GM20000 (cell line): ENCODE measurements at places on chromosomes 5 and 9.

GRCh38 chr5:113505181-113505580 lies 8.3 kb upstream of the YTHDC2 start:
- no peak for DNase-seq

DNA sequence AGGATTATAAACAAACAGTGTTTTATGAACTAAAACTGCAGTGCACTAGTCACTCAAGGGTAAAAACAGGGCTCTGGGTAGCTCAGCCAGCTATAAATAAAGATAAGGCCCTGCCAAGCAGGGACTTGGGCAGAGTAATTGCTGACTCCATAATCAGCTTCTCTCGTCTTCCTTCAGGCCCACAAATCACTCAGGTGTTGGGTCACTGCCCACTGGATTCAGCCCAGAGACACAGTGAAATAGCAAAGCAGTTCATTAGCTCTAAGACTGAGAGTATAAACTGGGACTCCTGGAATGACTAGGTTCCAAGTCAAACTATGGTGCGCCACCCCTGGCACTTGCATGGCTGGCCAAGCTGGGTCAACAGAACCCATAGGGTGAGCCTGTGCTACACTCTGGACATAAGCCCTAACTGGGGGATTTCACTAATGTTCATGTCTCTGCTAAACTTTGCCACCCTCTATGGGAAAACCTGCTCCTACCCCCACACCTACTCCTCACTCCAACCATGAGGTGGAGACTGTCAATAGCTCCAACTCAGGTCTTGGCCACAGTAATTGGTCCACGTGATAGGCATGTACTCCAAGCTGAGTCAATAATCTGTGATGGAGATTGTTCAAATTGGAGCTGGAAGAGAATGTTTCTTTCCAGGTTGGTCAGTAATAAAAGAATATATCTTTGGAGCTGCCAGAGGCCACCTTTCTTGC lies 158.5 kb downstream of the SLIT3 start:
- no peak for DNase-seq

GRCh38 chr5:37918424-37918823 lies 78.6 kb upstream of the GDNF start:
- no peak for DNase-seq

DNA sequence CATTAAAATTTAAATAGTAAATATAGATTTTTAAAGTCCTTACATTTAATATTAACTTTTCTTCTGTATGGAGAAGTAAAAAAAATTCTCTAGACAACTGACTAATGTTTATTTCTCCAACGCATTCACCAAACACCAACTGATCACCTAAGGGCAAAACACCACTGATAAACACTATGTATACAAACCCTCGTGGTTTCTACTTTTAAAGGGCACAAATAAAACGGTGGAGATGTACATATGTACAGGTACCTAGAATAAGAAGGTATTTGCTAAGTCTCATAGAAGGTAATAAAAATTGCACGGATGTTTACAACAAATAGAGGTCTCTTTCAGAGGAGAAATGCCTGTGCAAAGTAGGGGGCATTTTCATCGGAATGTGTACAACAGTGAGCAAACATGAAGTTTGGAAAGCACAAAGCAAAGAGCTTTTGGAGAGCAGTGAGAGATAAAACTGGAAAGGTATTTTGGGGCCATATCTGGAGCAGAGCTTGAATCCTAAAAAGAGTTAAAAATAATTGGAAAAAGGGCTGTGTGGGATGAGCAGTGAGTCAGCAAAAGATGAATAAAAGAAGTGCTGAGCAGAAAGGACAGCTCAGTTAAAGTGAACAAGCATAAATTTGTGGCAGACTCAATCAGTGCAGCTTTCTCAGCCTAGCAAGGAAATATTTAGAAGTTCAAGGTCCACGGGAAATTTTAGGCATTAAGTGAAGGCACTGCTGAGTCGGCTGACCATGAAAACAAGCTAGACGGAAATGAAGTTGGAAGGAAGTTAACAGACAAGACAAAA lies 160.0 kb downstream of the TMEM161B start:
- DNase-seq, result no peak

DNA sequence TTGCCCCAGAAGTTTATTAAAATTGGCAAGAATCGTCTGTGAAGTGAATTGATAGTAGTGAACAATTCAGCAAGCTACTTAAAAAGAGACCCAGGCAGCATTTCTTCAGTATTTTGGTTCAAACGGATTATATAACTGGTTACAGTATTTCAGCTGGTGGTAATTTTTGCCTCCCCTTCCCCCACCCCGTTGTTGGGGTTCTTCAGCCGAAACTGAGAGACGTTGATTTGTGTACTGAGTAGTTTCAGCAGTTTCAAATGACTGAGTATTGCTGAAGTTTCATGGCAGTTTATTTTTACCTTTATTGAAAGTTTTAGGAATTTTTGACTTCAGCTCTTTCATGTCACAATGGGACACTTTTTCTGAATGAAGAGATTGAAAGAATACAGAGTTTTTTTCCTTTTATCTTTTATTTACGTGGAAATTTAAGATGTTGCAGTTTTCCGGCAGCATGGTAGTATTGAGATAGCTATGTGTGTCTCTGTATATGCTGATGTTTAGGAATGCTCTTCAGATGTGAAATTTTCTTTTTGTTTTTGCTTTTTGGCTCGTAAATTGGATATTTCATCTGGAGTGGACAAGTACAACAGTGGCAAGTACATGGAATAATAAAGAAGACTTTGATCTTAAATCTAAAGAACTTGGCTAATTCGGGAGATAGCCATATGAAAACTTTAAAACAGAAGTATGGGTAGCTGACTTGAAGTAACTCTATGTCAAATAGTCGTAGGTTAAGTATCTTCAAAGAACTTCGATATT lies 1.9 kb downstream of the GPBP1 start:
- DNase-seq, result peak; percentile 45

GRCh38 chr5:174148721-174149120 lies 103.2 kb downstream of the NSG2 start:
- DNase-seq, result no peak

- DNase-seq, result no peak
Measured at GRCh38 chr5:136046246-136046645, 17.5 kb downstream of the TGFBI start.

DNA sequence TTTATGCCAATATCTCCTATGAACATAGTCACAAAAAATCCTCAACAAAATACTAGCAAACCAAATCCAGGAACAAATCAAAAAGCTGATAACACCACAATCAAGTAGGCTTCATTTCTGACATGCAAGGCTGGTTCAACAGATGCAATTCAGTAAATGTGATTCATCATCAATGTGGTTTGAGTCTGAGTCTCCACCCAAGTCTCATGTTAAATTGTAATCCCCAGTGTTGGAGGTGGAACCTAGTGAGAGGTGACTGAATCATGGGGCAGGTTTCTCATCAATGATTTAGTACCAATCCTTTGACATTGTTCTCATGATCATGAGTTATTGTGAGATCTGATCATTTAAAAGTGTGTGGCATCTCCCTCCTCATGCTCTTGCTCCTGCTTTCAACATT lies 1072.7 kb downstream of the NR2F1-AS1 start:
- DNase-seq, result no peak

- DNase-seq, result no peak
Measured at GRCh38 chr5:133140311-133140710, 88.5 kb downstream of the HSPA4 start.

- no peak for DNase-seq
Measured at GRCh38 chr5:67178966-67179365, 17.6 kb downstream of the CD180 start.

DNA sequence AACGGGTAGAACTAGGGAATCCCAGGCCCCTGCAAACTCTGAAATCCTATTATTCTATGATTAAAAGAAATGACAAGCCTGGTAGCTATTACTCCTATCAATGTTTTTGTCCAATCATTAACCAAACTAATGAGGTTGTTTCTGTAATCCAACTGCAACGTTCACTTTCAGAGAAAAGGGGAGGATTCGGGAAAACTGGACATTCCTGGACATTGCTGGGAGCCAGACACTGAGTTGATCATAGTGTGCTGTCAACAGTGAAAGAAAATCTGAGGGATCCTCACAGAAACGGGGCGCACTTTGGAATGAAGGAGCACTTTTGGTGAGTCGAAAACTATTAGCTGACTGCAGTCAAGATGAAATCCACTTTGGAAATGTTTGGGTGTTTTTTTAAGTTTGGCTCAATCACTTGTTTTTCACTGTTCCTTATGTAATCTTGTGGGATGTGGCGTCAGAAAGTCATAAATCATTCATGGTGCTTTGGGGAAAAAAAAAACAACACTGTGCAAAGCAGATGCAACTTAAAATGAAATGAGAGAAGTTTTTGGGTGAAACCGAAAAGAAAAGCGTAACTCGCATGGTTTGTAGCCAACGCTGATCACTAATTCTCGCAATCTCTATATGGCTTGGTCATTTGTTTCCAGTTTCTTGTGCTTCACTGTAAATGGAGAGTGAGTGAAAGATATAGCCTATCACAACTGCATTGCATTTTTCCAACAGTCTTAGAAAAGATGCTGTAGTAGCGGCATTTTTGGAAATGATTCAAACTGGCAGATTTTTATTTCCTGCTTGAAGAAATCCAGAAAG lies 51.2 kb upstream of the ADRA1B start:
- peak; percentile 39 for DNase-seq

- DNase-seq, result no peak
Measured at GRCh38 chr9:12290166-12290869, 402.9 kb upstream of the TYRP1 start.

DNA sequence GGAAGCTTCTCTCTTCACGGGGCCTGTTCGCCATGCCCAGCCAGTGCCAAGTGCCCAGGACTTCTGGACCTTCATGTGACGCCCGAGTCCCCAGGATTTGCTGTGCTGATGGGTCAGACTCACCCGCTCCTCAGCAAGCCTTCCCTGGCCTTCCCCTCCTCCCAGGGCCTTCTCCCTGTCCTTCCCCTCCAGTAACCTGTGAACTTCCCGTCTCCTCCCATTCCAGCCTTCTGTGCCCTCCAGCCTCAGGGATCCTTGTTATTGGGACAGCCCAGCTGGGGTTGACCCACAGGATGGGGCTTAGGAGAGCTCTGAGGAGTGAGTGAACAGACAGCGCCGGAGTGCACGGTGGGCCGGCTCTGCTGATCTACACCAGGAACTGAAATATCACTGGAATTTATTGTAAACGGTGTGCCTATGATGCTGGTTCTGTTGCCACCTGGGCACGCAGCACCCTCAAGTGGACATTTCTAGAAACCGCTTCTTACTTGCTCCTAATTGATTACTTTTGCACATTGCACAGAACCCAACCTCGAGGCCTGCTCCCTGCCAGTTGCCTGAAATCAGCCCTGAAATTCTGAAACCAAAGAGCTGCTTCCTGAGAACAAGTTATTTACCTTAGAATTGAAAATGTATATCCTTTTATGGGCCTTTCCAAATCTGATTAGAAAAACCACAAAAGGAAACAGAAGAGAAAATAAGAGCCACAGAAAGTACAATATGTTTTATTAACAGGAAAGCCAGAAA lies 1.5 kb downstream of the SPAAR start:
- DNase-seq, result peak; percentile 47

DNA sequence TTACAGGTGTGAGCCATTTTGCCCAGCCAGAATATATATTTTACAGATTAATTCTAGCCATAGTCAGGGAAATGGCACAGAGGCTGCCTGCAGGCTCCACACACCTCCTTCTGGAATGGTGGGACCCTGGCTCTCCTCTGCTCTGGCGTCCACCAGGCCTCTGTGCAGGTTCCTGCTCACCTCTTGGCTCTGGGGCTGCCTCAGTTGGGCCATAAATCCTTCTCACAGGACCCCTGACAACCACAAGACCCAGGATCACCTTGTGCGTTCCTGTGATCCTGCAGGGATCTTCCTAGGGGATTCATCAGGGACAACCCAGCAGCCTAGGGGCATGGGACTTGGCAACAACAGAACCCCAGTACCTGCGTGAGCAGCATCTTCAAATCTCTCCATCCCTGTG lies 93.0 kb upstream of the FSTL4 start:
- no peak for DNase-seq

DNA sequence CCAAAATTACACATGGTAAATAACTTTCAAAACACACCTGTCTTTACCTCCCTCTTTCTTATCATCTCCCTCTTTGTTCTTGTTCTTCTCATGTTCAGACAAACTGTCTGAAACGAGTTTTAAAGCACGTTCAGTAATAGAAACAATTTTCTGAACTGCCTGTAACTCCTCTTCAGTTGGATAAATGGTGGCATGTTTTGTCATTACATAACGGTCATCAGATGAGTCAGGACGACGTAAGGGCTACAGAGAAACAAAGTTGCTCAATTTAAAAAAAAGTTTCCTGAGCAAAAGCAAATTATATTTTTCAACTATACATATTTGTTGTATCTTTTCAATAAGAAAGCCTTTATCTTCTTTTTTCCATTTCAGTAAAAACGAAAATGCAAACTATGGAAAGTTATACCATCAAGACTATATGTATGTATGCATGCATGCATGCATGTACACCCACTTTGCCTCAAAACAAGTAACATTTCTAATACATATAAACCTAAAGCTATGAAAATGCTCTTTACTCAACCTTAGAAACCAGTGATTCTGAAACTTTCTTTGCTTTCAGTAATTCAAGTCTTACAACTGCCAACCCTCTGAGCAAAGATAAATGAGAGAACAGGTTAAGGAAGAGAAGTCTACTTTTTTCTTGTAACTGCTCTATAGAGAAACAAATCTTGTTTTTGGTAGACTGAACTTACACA lies 56.0 kb downstream of the ZFR start:
- no peak for DNase-seq

GRCh38 chr5:120684213-120684612 lies 220.1 kb downstream of the PRR16 start:
- no peak for DNase-seq

DNA sequence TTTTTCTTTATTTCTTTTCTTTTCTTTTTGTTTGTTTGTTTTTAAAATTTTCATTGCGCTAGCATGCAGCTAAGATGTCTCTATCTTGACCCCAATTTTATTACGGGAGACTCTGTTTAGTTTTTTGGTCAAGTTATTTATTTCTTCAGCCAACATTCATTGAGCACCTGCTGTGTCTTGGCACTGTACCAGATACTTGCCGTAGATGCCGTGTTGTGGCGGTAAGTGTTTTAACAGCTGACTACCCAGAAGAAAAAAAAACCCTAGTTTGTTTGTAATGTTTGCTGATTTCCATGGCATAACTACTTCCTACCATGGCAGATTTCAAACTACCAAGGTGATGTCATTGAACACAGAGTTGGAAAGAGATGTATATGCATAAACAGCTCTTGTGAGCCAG lies 65.0 kb downstream of the UGCG start:
- no peak for DNase-seq

- DNase-seq, result no peak
Measured at GRCh38 chr9:134198791-134199190, 34.4 kb upstream of the RNU6ATAC start.

DNA sequence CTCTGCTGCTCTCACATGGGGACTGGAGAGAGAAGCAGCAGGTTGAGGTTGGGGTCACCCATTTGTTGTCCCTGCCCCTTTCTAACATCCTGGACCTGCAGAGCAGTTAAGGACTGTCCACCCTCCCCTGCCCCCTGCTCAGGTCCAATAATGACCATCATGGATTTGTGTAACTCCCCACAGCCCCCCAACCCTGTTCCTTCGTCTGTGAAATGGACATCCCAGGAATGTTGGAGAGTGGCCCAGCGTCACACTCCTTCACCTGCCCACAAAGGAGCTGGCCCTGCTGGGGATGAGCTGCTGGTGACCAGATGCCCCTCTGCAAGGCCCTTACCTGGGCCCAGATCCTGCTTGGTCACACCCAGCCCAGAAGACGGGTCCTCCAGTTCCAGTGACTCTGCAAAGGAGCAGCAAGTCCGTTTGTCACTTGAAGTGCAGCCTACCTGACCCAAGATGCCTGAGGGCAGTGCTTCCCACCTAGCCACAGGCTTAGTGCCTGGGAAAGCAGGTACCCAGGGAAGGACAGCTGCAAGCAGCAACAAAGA lies 10.4 kb downstream of the CD74 start:
- DNase-seq, result no peak

- DNase-seq, result no peak
Measured at GRCh38 chr9:13963005-13963653, 350.8 kb downstream of the NFIB start.
